ENCODE measurements at places on chromosomes 3 and 15. TPM values are rescaled to one million over a fixed set of nuclear protein-coding genes. Genes with fewer than 3 reads are reported as not detected.

The CPNE9 gene
- total RNA-seq = 0.25 TPM

The ARRDC4 gene
- 0.52 TPM for total RNA-seq

- H3K4me1 ChIP-seq = peaks cover 20% of the 10 kb centered on the region
- peak; percentile 67 for DNase-seq
- no peak overlapping the region for H3K27ac ChIP-seq
- no peaks in the 10 kb centered on the region for H3K27me3 ChIP-seq
- H3K4me3 ChIP-seq = no peak overlapping the region
Measured at GRCh38 chr3:48273594-48274211, 32.8 kb downstream of the ZNF589 start.

- no peaks in the 10 kb centered on the region for H3K36me3 ChIP-seq
- H3K27ac ChIP-seq = no peak overlapping the region
Measured at GRCh38 chr3:43883729-43884396, 193.1 kb downstream of the ABHD5 start.

- H3K4me1 ChIP-seq = peaks cover 45% of the 10 kb centered on the region
- DNase-seq = peak; percentile 39
Measured at GRCh38 chr3:196287090-196287439, 461 bp downstream of the PCYT1A start.

The MRPS11 gene
- total RNA-seq = 57.9 TPM

The MCF2L2 gene
- 5.4 TPM for total RNA-seq

The MASP1 gene
- not detected for total RNA-seq

GRCh38 chr3:150372722-150373121 is 35.4 kb upstream of the TSC22D2 start:
- H3K36me3 ChIP-seq = no peaks in the 10 kb centered on the region
- H3K4me1 ChIP-seq = peaks cover 5% of the 10 kb centered on the region
- no peak overlapping the region for H3K27ac ChIP-seq
- H3K4me3 ChIP-seq = no peak overlapping the region

DNA sequence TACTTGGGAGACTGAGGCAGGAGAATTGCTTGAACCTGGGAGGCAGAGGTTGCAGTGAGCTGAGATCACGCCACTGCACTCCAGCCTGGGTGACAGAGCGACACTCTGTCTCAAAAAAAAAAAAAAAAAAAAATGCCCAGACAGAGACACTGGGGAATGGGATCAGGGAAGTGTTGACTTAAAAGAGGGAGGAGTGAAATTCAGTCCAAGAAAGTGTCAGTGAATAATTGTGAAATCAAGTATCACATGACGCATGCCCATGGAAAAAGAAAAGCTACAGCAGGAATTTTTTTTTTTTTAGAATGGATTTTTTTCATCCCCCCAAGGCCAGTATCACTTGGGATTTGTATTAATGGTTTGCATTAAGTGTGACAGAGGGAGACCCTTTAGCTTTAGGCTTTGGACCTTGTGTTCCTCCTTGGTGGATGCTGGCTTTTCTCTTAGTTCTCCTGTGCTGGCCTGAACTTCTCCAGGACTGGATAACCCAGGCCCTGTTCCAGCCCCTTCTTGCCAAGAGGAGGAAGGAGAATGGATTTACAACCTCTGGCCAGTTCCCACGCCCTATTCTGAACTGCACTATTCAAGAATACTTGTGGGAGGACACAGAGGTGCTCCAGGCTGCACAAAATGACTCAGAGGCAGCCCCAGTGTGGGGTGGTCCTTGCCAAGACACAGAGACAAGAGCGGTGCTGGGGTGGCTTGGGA is 36.7 kb upstream of the ZNF774 start:
- peaks cover 21% of the 10 kb centered on the region for H3K27me3 ChIP-seq
- H3K4me1 ChIP-seq = peaks cover 6% of the 10 kb centered on the region
- H3K27ac ChIP-seq = no peak overlapping the region
- H3K4me3 ChIP-seq = no peak overlapping the region
- no peak for DNase-seq

DNA sequence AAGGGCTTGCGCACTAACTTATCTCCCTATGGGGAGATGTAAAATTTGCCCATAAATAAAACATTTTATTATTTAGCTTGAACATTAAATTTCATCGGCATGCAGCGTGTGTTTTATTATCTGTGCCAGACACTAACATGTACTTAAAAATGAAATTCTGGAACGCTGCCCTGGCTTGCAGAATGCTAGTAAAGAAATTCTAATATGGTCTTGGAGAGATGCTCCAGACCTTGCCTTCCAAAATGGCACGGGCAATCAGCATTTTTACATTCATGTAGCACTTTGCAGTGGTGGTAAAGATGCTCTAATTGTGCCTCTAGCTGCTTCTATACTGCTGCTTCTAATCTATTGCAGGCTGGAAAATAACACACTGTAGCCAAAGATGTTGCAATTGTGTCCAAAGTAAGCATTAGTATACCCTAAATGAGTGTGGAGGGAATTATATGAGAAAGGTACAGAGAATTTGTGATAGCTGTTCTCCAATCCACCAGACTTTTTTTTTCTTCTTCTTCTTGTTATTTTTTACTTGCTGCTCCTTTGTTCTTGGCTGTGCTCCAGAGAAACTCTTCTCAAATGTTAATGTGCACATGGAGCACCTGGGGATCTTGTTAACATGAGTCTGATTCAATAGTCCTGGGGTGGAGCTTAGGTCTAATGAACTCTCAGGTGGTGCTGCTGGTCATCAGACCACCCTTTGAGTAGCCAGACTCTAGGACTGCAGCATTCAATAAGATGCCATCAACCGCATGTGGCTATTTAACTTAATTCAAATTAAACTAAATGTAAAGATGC is 47.3 kb downstream of the CRABP1 start:
- DNase-seq = no peak
- H3K4me1 ChIP-seq = no peaks in the 10 kb centered on the region
- H3K27ac ChIP-seq = no peak overlapping the region
- H3K36me3 ChIP-seq = no peaks in the 10 kb centered on the region

The DALRD3 gene
- 22.0 TPM for total RNA-seq

DNA sequence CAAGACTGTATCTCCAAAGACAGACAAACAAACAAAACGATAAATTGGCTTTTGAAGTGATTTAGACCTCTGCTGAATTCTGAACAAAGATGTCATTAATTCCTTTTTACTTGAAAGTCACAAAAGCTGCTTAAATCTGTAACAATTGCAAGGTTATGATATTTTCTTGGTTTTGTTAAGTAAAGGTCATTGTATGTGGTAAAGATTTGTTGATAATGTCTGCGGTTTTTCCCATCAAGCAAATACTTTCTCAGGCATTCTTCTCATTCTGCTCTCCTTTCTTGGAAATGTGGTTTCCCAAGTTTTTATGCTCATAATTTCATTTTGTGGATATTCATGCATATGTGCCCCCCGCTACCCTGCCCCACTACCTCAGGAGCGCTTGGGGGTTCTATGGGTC is 116.5 kb downstream of the SLMAP start:
- no peaks in the 10 kb centered on the region for H3K27me3 ChIP-seq

The SENP2 gene
- total RNA-seq = 31.2 TPM

The FBXW12 gene
- total RNA-seq = not detected

GRCh38 chr3:191348098-191348497 is 17.8 kb upstream of the UTS2B start:
- no peak overlapping the region for H3K27ac ChIP-seq
- H3K4me3 ChIP-seq = no peak overlapping the region
- no peak for DNase-seq
- no peaks in the 10 kb centered on the region for H3K36me3 ChIP-seq

The BFSP2 gene
- not detected for total RNA-seq

- H3K4me1 ChIP-seq = no peaks in the 10 kb centered on the region
- H3K27ac ChIP-seq = no peak overlapping the region
- no peak overlapping the region for H3K4me3 ChIP-seq
- no peaks in the 10 kb centered on the region for H3K36me3 ChIP-seq
Measured at GRCh38 chr15:70378126-70379031, 280.7 kb upstream of the TLE3 start.

DNA sequence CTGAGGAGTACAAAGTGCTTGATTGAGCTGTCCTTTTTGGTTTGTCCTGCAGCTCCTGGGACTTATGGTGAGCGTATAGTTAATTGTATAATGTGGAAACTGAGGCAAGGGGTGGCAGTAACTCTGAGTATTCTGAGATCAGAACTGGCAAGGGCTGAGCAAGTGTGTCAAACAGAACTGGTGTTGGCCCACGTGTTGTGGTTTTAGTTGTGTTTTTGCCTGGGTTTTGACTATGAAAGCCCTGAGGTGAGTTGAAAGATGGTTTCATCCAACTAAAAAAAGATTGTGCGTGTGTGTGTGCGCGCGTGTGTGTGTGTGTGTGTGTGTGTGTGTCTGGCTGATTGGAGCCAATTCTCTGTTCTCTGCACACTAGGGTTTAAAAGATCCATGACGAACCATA is 154.1 kb downstream of the EDEM1 start:
- H3K4me1 ChIP-seq = no peaks in the 10 kb centered on the region
- no peak for DNase-seq
- no peaks in the 10 kb centered on the region for H3K36me3 ChIP-seq
- no peak overlapping the region for H3K27ac ChIP-seq

DNA sequence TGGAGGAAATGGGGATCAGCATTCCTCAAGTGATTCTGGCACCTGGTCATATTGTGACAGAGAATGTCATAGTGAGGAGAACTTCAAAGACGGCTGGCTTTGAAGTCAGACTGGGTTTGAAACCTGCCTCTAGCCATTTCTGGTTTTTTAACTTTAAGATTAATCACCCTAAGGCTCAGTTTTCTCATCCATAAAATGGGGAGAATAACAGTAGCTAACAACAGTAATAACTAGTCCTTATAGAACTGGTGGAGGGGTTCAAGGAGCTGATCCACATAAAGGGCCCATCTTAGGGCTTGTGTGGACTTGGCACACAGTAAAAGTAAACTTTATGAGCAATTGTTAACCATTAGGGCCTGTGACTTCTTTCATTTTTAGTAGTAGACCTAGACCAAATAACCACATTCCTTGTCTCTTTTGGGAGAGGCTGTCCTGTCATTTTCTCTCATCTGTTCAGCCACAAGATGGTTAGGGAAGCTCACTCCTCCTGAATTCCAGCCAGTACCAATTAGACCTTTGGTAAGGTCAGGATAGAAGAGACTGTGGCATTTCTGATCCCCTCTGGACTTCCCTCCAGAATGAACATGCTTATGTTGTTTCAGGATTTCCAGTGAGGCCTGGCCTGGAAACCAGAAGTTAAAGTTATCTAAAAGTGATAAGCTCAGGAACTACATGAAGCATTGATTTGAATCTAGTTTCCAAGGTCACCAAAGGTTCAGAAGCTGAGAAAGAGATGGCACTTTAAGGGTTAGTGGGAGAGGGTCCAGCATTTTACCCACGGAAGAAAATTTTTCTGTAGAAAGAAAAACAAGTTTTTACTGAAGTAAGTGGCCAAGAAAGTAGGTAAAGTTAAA is 159.3 kb upstream of the DPH6 start:
- no peaks in the 10 kb centered on the region for H3K36me3 ChIP-seq
- H3K27me3 ChIP-seq = no peaks in the 10 kb centered on the region
- H3K27ac ChIP-seq = no peak overlapping the region

The HIGD1A gene
- 72.1 TPM for total RNA-seq

The STOML1 gene
- 12.0 TPM for total RNA-seq

The CHRM5 gene
- total RNA-seq = not detected

- H3K27me3 ChIP-seq = no peaks in the 10 kb centered on the region
- no peak overlapping the region for H3K27ac ChIP-seq
- peaks cover 8% of the 10 kb centered on the region for H3K4me1 ChIP-seq
- H3K36me3 ChIP-seq = peaks cover 5% of the 10 kb centered on the region
- H3K4me3 ChIP-seq = no peak overlapping the region
Measured at GRCh38 chr3:123571264-123571972, 13.4 kb downstream of the HACD2 start.

The MORC1 gene
- not detected for total RNA-seq

The WWTR1 gene
- 0.27 TPM for total RNA-seq

The BDH1 gene
- 53.6 TPM for total RNA-seq

DNA sequence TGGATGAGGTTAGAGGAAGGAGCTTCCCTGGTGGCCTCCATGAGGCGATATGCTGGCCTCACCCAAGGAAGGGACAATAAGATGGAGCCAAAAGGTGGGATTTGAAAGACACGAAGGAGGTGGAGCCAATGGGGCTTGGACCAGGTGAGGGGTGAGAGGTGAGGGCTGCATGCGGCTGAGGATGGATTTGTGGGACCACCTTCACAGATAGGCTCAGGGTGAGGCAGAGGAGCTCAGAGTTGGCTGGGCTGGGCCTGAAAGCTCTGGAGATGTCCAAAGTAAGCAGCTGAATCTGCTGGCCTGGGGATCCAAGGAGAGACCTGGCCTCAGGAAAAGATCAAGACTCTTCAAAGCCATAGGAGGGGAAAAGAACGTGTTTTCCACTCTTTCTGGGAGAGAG is 49.8 kb downstream of the EXOG start:
- no peaks in the 10 kb centered on the region for H3K36me3 ChIP-seq
- no peak overlapping the region for H3K4me3 ChIP-seq
- no peak overlapping the region for H3K27ac ChIP-seq

GRCh38 chr3:52539010-52539653 is 2.7 kb downstream of the UQCC5 start:
- H3K4me3 ChIP-seq = peak overlapping the region; percentile 23
- H3K27me3 ChIP-seq = no peaks in the 10 kb centered on the region
- peaks cover 32% of the 10 kb centered on the region for H3K36me3 ChIP-seq
- DNase-seq = no peak
- H3K4me1 ChIP-seq = peaks cover 47% of the 10 kb centered on the region

The TIPIN gene
- 28.0 TPM for total RNA-seq

The CHRFAM7A gene
- total RNA-seq = not detected

All from activated CD4-positive, alpha-beta T cell treated with anti-CD3 and anti-CD28 coated beads, Interleukin-2, amount 10 ng/mL, durations not matched to agents 7 days and 5 days (primary cell).